ENCODE measurements at places on chromosomes 13 and 19. TPM values are rescaled to one million over a fixed set of nuclear protein-coding genes. Genes with fewer than 3 reads are reported as not detected.

Gene CD209
- total RNA-seq, result not detected

Gene PRR22
- 0.78 TPM for total RNA-seq

Gene LRRC8E
- 6.2 TPM for total RNA-seq

Gene ZNF333
- total RNA-seq, result 20.7 TPM

Gene NXNL1
- not detected for total RNA-seq

Gene NKG7
- not detected for total RNA-seq

Gene PSG3
- not detected for total RNA-seq

Gene OR7D2
- total RNA-seq, result not detected
